ENCODE measurements at places on chromosomes 5 and 9.
A peak's percentile ranks its signal among the peaks of the same experiment; 100 is the strongest.

DNA sequence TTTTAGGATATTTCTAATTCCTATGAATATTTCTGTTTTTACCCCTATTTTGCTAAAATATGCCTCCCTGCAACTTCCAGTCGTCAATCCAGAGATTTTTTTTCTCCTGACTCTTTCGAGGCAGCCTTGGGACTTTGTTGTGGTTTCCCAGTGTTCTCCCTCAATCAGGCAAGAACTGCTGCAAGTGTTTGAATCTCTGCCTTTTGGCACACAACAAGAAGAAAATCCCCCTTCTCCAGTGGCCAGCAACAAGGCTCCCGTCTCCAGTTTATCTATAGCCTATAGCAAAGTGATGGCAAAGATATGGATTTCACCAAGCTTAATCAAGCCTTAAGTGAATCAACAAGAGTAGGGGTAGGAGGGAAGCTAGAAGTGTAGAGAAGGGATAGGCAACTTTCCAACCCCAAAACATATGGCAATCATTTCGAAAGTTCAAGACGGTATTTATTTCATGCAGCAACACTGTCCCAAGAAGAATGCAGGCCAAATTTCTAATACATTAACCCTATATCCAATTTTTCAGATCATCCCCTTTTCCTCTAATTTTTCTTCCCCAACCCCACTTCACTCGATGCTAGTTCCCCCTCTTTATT lies 37.7 kb upstream of the PAPPA start:
- H3K27me3 ChIP-seq = no peaks in the 10 kb centered on the region
- no peaks in the 10 kb centered on the region for H3K4me1 ChIP-seq
- no peak for DNase-seq
- H3K36me3 ChIP-seq = no peaks in the 10 kb centered on the region
- no peak overlapping the region for H3K27ac ChIP-seq
- H3K4me3 ChIP-seq = no peak overlapping the region

- no peaks in the 10 kb centered on the region for H3K27me3 ChIP-seq
- no peaks in the 10 kb centered on the region for H3K4me1 ChIP-seq
- no peak overlapping the region for H3K4me3 ChIP-seq
Measured at GRCh38 chr5:56710826-56711590, 104.3 kb upstream of the MAP3K1 start.

- H3K4me1 ChIP-seq = no peaks in the 10 kb centered on the region
- H3K27ac ChIP-seq = no peak overlapping the region
- H3K36me3 ChIP-seq = no peaks in the 10 kb centered on the region
Measured at GRCh38 chr9:107862323-107862722, 372.8 kb upstream of the KLF4 start.

DNA sequence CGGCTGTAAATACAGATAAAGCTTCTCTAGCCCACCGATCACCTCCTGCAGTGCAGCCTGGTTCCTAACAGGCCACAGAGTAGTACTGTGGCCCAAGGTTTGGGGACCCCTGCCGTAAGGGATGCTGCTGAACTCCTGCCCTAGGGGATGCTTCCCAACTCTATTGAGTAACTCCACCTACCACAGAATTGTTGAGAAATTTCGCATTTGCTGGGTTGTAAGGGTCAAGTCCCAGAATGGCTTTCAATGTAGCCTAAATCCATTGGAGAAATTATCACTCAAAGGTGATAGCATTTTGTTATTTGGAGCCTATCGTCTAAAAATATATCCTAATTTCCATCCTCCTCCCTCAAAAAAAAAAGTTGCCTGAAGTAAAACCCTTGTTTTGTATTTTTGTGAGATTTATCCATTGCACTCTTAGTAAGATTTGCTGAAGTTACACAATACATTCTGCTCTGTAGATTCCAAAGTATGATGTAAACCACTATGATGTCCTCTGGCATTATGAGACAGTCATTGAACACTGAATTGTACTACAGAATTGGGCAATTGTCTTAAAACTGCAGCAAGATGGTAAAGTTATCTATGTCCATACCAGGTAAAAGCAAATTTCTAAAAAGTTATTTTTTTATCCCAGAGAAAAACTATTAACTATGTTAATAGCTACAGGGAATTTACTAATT lies 14.0 kb downstream of the ACTBL2 start:
- H3K36me3 ChIP-seq = no peaks in the 10 kb centered on the region
- no peaks in the 10 kb centered on the region for H3K27me3 ChIP-seq
- no peak overlapping the region for H3K27ac ChIP-seq
- no peak overlapping the region for H3K4me3 ChIP-seq

GRCh38 chr5:149521739-149522685 lies 29.2 kb downstream of the CSNK1A1 start:
- H3K36me3 ChIP-seq = peaks cover 16% of the 10 kb centered on the region
- DNase-seq = no peak
- H3K27me3 ChIP-seq = no peaks in the 10 kb centered on the region
- H3K4me3 ChIP-seq = no peak overlapping the region

- H3K27me3 ChIP-seq = no peaks in the 10 kb centered on the region
- no peaks in the 10 kb centered on the region for H3K36me3 ChIP-seq
- no peak overlapping the region for H3K27ac ChIP-seq
- no peaks in the 10 kb centered on the region for H3K4me1 ChIP-seq
- H3K4me3 ChIP-seq = no peak overlapping the region
Measured at GRCh38 chr5:17439956-17440355, 58.1 kb upstream of the TAF11L2 start.

GRCh38 chr5:149141957-149142851 lies 911 bp downstream of the ABLIM3 start:
- peak overlapping the region; percentile 62 for H3K4me3 ChIP-seq
- H3K27me3 ChIP-seq = no peaks in the 10 kb centered on the region
- no peaks in the 10 kb centered on the region for H3K36me3 ChIP-seq
- H3K4me1 ChIP-seq = peaks cover 4% of the 10 kb centered on the region
- no peak for DNase-seq

DNA sequence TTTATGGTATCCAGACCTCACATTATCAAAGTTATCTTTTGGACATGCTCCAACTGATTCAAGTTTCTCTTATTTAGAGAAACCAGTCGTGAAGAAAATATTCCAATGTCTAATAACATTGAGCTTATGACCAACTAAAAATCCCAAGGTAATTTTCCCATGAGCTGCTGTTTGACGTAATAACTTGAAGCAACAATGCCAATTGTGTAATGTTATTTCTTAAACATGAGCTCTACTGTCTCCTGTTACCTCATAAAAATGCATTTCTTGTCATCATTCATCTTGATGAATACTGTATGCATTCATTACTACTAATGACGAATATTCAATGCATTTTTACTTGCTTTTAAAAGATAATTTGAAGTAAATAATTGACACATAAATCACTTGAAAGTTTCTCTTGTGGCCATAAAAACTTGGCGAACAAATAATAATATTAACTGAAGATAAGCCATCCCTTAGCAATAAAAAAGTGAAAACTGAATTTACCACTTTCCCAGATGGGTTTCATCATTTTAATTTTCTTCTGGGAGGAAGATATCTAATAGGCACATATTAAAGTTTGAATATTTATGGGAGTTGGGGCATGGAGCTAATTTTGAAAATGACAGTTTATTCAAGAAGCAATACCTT lies 424 bp upstream of the MARCOL start:
- no peak overlapping the region for H3K4me3 ChIP-seq
- H3K36me3 ChIP-seq = no peaks in the 10 kb centered on the region
- H3K27ac ChIP-seq = no peak overlapping the region
- DNase-seq = no peak
- H3K4me1 ChIP-seq = no peaks in the 10 kb centered on the region

DNA sequence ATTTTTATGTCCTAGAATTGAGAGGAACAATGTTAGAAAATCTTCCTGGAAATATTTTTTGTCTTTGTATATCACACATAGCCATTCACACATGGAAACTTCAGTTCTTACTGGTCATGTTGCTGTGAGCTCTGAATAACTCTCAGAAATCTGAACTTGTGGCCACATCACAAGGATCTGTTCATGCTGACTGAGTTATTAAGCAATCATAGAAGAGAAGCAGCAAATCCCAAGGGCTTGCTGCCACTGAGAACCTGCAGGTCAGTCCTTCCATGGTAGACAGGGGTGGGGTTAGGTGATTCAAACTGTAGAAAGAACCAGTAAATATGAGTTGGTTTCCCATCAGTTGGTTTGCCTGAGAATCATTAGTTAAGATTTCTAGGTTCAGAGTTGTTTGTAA lies 27.6 kb downstream of the SGCD start:
- H3K27ac ChIP-seq = no peak overlapping the region
- no peaks in the 10 kb centered on the region for H3K4me1 ChIP-seq
- no peaks in the 10 kb centered on the region for H3K36me3 ChIP-seq
- DNase-seq = no peak

GRCh38 chr5:159663986-159664385 lies 252.3 kb upstream of the ADRA1B start:
- DNase-seq = no peak
- H3K27ac ChIP-seq = no peak overlapping the region

DNA sequence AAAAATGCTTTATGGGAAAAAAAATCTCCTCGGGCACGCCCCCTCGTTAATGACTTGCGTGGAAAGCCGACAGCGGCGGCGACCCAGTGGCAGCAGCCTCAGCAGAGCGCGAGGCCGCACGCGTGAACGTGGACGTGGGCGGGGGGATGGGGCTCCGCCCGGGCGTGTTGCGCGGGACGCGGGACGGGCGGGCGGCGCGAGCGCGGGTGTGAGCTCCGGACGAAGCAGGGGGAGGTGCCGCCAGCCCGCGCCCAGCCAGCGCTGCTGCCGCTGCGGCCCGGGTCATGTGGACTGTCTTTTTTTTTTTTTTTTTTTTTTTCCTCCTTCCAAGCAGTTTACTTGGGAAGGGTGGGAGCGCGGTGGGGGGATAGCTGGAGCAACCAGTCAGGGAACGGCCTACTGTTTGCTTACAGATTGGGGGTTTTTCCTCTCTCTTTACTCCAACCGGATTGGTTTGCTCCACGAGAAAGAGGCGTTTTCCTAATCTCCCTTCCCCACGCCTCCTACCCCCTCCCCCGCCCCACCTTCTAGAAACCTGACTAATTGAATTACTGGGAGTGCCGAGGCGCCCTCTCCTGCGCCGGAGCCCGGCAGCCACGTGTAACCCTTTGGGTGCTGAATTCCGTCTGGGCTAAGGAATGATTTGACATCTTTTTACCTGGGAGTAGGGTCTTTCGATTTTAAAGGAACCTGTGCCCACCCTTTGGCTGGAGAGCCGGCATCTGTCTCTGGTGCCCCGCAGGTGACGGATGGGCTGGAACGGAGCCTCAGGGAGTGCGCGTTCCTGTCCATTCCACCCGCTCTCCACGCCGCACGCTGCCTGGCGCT lies 1.7 kb upstream of the EFNA5 start:
- no peak overlapping the region for H3K27ac ChIP-seq
- H3K36me3 ChIP-seq = no peaks in the 10 kb centered on the region
- peak overlapping the region; percentile 60 for H3K4me3 ChIP-seq
- H3K4me1 ChIP-seq = peaks cover 11% of the 10 kb centered on the region
- DNase-seq = no peak

- DNase-seq = no peak
- H3K36me3 ChIP-seq = peaks cover 90% of the 10 kb centered on the region
- H3K27me3 ChIP-seq = no peaks in the 10 kb centered on the region
- no peak overlapping the region for H3K27ac ChIP-seq
Measured at GRCh38 chr5:643351-643801, 31.2 kb downstream of the CEP72 start.

- no peak overlapping the region for H3K27ac ChIP-seq
- no peak overlapping the region for H3K4me3 ChIP-seq
- H3K27me3 ChIP-seq = no peaks in the 10 kb centered on the region
- H3K36me3 ChIP-seq = no peaks in the 10 kb centered on the region
- H3K4me1 ChIP-seq = no peaks in the 10 kb centered on the region
Measured at GRCh38 chr5:178431063-178431781, 159.0 kb downstream of the COL23A1 start.

DNA sequence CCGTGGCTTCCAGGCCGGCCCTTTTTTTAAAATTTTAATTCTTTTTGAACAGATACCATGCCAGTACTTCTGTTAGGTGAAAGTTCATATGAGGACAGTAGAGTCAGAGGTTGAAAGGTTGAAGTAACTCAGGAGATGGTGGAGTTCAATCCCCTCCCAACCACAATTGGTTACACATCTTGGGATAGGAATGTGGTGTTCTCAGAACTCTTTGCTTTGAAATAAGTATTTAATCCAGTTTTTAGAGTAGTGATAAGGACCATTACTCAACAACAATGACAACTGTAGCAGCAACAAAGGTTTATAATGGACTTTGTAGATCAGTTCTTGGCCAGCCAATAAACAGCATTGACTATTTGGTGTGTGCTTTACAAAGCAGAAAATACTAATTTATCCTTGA lies 116.0 kb downstream of the ARHGAP26 start:
- H3K27ac ChIP-seq = no peak overlapping the region
- no peaks in the 10 kb centered on the region for H3K27me3 ChIP-seq
- H3K36me3 ChIP-seq = peaks cover 9% of the 10 kb centered on the region
- DNase-seq = no peak

- no peaks in the 10 kb centered on the region for H3K27me3 ChIP-seq
- H3K4me3 ChIP-seq = no peak overlapping the region
- no peaks in the 10 kb centered on the region for H3K36me3 ChIP-seq
- no peak overlapping the region for H3K27ac ChIP-seq
Measured at GRCh38 chr9:37958154-37958553, 54.2 kb upstream of the SLC25A51 start.

DNA sequence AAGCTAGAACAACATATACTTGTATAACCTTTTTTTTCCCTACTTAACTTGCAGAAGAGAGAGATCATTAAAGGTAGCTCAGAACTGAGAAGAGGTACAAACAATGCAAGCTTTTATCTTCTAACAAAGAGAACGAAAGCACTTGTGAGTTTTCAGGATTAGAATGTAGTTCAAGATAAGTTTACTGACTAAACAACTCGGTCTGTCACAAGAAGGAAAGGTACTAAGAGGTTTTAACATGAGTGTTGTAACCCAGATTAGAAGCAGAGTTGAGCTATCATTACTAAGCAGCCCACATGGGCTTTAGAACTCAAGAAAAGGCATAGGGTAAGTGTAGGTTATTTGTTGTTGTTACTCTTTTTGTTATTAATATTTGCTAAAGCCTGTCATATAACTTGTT lies 25.2 kb downstream of the GIN1 start:
- no peaks in the 10 kb centered on the region for H3K36me3 ChIP-seq
- no peak overlapping the region for H3K4me3 ChIP-seq
- H3K27ac ChIP-seq = no peak overlapping the region
- no peaks in the 10 kb centered on the region for H3K27me3 ChIP-seq
- no peak for DNase-seq

DNA sequence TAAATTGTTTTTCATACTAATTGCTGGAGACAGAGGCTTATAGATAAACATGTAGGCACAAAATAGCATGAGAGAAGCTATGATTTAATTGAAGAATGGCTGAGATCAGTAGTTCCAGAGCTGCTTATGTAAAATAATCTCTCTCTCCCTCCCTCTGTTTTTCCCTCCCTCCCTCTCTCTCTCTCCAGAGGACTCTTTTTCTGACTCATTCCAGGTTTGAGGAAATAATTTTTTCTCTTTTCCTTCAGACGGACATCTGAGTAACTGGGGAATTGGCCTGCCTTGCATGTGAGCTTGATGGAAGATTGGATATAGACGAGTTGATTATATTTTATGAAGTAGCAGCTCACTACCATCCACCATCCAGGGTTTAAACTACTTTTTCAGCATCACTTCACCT lies 35.5 kb downstream of the KCTD16 start:
- DNase-seq = no peak
- H3K27me3 ChIP-seq = no peaks in the 10 kb centered on the region
- H3K4me3 ChIP-seq = no peak overlapping the region
- no peaks in the 10 kb centered on the region for H3K4me1 ChIP-seq
